Cardiac muscle cell (in vitro differentiated cells and primary cell): ENCODE measurements at places on chromosomes 2 and 18.
A peak's percentile ranks its signal among the peaks of the same experiment; 100 is the strongest.

DNA sequence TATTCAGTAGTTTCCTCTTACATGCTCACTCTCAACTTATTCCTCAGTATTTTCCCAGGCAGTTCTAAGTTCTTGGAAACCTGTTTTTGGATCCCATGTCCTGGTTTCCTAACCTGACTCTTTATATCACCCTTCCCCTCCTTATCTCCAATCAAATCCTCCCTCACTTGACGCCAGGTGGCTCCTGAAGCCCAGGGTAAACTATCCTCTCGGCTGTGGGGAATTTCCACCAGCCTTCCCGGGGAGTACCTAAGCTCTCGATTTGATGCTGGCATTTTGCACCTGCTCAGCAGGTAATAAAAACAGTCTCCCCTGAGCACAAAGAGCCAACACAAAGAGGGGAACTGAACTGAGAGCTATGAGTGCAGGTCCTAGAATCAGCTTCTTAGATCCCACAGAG, 538.0 kb downstream of the SLC4A3 start:
- DNase-seq, result no peak

DNA sequence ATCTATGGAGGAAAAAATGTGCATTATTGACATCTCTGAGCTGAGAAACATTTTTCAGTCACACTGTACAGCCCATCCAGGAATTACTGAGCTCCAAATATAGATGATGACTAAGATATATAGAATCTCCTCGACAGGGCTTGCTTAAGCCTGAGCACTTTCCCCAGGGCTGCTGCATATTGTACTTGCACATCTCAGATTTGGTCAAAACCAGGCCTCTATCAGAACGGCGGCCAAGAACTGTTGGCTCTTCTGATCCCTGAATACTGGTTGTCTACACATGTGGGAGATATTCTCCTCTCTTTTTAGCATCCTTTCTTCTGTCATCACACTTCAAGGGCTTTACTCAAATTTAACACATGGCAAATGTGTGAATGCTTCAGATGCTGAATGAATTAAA, 201.5 kb upstream of the SLC35G4 start:
- no peak for DNase-seq

DNA sequence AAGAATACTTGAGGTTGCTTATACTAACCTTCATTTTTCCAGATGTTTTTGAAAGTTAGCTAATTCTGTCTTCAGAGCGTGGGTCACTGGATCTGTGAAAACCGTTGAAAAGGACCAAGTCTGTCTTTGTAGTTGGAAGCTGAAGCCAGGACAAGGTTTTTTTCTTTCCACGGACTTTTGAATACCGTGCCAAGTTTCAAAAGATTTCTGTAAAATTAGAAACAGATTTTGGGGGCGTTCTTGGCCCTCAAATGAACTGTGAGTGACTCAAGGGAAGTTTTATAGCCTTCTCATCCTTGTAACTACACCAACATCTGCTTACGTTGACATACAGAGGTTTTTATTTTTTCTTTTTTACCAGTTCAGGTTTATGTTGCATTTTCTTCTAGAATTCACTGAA, at the start of gene FAP:
Gene FAP, minus strand, starts transcription at position 152 of the 400 bp plus-strand sequence. Its CDS starts 118 bp downstream, at position 34.
- peak; percentile 93 for DNase-seq

DNA sequence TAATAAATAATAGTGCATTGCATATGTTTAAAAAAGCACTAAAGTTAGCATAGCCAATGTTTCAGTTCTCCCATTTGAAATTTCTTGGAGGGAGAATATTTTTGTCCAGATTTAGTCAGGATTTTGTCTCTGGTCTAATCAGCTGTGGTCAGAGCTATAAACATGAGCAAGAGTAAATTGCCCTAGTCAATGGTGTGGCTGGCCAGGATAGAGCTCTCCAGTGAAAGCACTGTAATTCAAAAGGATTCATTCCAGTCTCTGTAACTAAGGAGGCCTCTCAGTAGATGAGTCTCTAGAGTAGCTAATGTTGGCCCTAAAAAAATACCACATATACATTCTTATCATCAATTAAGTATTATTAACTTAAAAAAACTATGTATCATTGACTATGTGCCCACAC, 241.6 kb downstream of the CDCA7 start:
- DNase-seq, result no peak

- DNase-seq, result peak; percentile 2
Measured at GRCh38 chr2:160790738-160791137, 297.1 kb upstream of the RBMS1 start.

DNA sequence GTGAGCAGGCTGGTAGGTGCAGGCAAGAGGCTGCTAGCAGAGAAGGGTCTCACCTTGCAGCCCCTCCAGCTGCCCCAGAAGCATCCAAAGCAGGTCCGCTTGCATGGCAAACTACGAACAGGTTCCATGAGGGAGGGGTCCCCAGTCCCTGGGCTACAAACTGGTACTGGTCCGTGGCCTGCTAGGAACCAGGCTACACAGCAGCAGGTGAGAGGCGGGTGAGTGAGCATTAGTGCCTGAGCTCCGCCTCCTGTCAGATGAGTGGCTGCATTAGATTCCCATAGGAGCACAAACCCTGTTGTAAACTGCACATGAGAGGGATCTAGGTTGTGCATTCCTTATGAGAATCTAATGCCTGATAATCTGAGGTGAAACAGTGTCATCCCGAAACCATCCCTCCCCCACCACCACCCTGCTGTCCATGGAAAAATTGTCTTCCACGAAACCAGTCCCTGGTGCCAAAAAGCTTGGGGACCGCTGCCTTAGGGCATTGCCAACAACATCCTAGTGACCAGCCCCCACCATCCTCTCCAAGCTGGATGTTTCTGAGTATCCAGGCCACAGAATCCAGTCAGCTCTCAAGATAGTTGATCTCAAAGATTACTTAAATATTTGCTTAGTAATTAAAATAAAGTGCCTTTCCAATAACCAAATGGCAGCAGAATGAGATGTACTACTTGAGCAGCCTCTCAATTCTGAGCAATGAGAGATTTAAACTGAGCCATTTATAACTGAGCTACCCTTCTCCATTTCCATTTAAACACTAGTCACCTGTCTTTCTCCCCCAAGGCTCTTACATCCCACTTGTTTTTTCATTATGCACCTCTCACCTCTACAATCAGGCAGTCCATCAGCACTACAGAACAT, 32.4 kb downstream of the LRP2 start:
- no peak for DNase-seq

- no peak for DNase-seq
Measured at GRCh38 chr2:150482667-150483400, 4.6 kb downstream of the RND3 start.

GRCh38 chr18:23276451-23276850, 141.2 kb downstream of the CABLES1 start:
- DNase-seq, result no peak

DNA sequence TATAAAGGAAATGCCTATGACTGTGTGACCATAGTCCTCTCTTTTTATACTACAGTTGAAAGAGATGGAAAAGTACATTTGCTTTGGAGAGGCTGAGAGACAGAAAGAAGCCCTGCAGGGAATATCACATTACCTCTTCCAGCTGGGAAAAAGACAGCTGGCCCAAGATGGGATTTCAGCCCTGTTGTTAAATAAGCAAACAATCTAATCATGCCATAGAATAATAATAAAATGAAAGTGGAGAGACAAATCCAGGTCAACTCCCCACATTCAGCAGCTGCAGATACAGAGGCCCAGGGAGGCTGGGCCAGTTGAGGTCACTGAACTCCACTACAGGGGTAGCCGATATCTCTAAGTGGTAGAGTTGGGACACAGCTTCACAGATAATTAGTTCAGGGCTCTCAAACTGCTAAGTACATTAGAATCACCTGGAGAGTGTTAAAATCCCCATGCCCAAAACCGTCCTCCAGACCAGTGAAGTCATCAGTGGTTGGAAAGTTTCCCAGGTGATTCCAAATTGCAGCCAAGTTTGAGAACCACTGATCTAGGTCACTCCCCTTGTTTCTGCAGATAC, 81.9 kb downstream of the MOGAT1 start:
- peak; percentile 50 for DNase-seq

DNA sequence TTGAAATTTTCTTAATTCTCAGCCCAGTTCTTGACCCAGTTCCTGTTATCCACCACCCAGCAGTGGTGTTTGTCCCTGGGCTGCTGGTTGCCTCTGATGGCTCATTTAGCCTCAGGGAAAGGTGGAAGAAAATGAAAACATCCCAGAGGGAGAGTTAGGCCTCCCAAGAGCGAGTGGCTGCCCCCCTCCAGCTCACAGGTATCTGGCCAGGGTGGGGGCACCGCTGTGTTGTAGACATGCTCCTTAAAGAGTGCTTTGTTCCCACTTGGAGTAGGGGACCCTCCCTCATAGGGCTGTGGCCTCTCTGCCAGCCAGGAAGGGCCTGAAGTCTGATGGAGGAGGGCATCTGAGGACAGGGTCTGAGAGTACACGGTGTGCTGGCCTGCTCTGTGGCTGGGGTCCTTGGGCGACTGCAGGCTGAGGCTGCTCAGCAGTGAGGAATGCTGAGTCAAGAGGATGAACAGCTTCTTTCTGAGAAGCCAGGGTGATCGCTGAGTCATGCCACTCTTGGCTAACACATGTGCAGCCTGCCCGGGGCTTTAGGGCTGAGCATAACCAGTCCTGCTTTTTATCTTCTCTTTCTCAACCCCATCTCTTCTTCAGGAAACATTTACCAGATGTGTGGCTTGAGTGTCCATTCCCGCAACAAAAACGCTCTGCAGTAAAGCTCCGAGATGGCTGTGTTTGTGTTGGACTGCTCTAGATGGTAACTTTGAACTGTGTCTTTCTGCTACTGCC, 72.3 kb downstream of the IL1R2 start:
- peak; percentile 91 for DNase-seq

GRCh38 chr2:205984381-205984780, 101.6 kb downstream of the INO80D start:
- DNase-seq, result no peak

DNA sequence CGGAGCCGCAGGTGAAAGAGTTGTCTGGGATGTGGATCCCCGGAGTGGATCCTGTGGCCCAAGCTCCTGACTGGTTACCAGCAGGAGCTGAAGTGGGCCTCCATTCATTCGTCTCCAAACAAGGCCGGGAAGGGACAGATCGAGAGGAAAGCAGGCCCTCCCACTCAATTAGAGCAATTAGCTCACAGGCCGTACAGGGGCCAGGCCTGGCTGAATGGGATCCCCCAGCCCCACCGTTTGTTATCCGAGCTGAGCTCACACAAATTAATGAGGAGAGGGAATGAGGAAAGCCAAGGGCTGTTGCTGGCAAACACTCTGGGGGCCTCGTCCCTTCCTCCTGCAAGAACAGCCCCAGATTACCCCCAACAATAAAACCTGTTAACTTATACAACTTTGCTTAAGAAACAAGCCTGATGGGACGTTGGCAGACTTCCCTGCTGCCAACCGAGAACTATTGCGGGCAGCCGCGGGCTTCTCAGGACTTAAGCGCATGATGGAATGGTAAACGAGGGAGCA, 338.0 kb downstream of the BCL11A start:
- DNase-seq, result peak; percentile 18
